Activated CD8-positive, alpha-beta memory T cell treated with anti-CD3 and anti-CD28 coated beads for 24 hours (primary cell): ENCODE measurements at places on chromosomes 1 and 21.

GRCh38 chr1:223714849-223715603, 2.7 kb downstream of the CAPN2 start:
- no peak for DNase-seq

DNA sequence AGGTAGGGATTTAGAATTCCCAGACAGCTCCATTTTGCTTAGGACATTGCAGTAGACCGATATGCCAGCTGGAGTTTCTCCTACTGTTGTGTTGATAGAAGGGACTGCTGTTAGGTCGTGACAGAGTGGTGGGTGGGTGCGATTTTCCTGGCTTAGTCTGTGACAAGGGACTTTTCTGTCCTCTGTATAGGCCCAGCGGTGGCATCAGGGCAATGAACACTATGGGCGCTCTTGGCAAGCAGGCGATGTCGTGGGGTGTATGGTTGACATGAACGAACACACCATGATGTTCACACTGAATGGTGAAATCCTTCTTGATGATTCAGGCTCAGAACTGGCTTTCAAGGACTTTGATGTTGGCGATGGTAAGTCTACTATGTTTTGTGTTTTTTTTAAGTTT, 321.8 kb downstream of the ZP4 start:
- DNase-seq, result no peak

DNA sequence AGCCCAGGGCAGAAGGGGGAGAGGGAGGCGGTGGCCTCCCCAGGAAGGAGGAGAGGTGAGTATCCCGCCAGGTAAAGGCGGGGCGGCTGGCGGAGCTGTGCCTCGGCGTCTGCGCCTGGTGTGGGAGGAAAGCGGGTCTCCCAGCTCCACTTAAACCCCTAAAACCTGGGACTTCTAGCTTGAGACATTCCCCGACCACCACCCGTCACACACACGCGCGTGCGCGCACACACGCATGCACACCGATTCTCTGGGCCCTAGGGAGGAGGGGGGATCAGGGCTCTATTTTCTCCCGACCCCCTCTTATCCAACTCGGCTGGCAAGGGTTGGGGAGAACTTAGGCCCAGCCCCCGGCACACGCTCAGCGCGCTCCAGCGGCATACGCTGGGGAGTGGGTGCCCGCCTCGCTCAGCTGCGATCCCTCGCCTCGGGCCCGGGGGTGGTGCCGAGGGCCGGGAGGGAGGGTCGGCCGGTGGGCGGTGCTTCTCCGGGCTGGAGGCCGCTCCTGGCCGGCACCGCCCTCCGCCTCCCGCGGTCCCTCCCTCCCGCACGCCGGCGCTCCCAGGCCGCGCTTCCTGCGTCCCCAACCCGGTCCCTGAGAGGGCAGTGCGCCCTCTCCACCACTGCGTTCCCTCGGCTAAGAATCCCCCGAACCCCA, at the start of gene TMEM51:
TSS of gene TMEM51 (plus strand) at position 564 of the 658 bp plus-strand sequence. CDS start 61,341 bp downstream, outside the sequence.
- DNase-seq, result no peak

DNA sequence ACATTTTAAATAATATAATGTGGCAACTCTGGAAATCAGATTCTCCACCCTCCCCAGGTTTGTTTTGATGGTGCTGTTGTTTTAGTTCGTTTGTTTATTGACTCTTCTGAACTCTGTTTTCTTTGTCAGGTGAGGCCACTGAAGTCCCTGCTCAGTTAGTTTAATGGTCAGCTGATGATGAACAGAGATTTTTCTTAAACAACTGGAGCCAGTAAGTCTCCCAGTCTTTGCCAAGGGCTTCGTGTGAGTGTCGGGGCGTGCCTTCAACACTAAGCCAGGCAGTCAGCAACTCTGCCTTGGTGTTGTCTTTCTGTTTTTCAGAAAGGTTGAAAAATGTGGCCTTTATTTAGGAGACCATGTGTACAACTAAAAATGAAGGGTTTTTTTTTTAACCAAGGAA, 58.9 kb downstream of the TEX35 start:
- DNase-seq, result no peak

GRCh38 chr1:42743317-42744147, 3.5 kb upstream of the CLDN19 start:
- no peak for DNase-seq

GRCh38 chr1:158724442-158724841, 3.9 kb upstream of the OR6K3 start:
- DNase-seq, result no peak
